ENCODE measurements at places on chromosomes 4 and X.

DNA sequence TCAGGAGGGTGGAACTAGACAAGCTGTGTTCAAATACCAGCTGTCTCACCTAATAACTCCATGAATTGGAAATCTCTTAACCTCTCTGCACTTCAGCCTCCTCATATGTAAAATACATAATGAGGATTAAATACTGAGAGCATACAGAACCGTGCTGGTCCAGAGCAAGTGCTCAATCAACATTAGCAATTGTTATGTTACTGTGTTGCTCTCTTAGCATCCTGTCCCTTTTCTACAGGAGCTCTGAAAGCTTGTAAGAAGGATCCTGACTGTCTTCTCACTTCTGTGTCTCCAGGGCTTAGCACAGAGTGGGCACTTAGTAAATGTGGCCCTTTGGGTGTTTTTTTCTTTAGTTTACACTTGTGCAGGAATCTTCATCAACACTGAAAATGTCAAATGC is 1456.1 kb upstream of the IGFBP7 start:
- no peaks in the 10 kb centered on the region for H3K27me3 ChIP-seq
- no peak overlapping the region for H3K4me3 ChIP-seq

DNA sequence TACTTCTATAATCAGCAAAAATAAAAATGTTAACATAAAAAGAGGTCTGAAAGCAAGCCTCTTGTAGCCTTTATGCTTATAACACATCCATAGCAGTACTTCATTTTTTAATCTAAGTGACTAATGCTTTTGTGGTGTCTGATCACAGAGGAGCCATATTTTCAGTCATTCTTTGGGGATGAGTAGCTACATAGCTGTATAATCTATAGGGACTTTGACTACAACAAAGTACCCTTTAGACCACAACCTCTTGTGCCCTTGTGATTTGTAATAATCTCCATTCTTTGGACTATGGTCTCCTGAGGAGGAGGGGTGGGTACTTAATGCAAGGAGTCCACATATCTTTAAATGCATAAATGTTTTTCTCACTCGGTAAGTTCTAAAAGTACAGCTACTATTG is 9.6 kb downstream of the DRP2 start:
- H3K36me3 ChIP-seq = peaks cover 4% of the 10 kb centered on the region
- no peaks in the 10 kb centered on the region for H3K27me3 ChIP-seq
- DNase-seq = no peak
- H3K4me3 ChIP-seq = no peak overlapping the region
- no peaks in the 10 kb centered on the region for H3K4me1 ChIP-seq
- no peak overlapping the region for H3K27ac ChIP-seq

GRCh38 chr4:164753873-164754488 is at the start of gene SMIM31:
TSS of gene SMIM31 (plus strand) at chr4:164754131. CDS start at chr4:164770444, 16,313 bp downstream.
- H3K4me3 ChIP-seq = no peak within 1 kb of the TSS
- peaks cover 2% of the 10 kb centered on the region for H3K4me1 ChIP-seq
- H3K27me3 ChIP-seq = peaks cover 22% of the 10 kb centered on the region
- H3K27ac ChIP-seq = no peak within 1 kb of the TSS
- no peaks in the 10 kb centered on the region for H3K36me3 ChIP-seq

DNA sequence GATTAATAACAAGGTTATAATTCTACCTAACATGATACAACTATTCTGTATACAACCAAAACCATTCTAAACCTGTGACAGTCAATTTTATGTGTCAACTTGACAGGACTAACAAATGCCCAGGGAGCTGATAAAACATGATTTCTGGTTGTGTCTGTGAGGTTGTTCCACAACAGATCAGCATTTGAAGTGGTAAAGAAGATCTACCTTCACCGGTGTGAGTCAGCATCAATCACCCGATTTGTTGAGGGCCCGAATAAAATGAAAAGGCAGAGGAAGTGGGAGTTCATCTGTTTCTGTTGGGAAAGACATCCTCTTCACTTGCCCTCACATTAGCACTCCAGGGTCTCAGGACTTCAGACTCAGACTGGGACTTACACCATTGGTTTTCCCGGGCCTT is 187.9 kb downstream of the MAB21L2 start:
- no peak for DNase-seq
- peaks cover 11% of the 10 kb centered on the region for H3K4me1 ChIP-seq
- no peaks in the 10 kb centered on the region for H3K27me3 ChIP-seq
- no peak overlapping the region for H3K4me3 ChIP-seq
- H3K36me3 ChIP-seq = peaks cover 4% of the 10 kb centered on the region
- H3K27ac ChIP-seq = no peak overlapping the region

- H3K27me3 ChIP-seq = no peaks in the 10 kb centered on the region
- no peak for DNase-seq
- no peaks in the 10 kb centered on the region for H3K36me3 ChIP-seq
- H3K27ac ChIP-seq = no peak overlapping the region
- no peaks in the 10 kb centered on the region for H3K4me1 ChIP-seq
- H3K4me3 ChIP-seq = no peak overlapping the region
Observed at GRCh38 chrX:130746709-130747342, 156.2 kb downstream of the ENOX2 start.

- no peak for DNase-seq
- H3K4me3 ChIP-seq = no peak overlapping the region
- no peaks in the 10 kb centered on the region for H3K27me3 ChIP-seq
- H3K36me3 ChIP-seq = no peaks in the 10 kb centered on the region
- H3K27ac ChIP-seq = no peak overlapping the region
Observed at GRCh38 chrX:100274916-100275315, 135.2 kb downstream of the PCDH19 start.

DNA sequence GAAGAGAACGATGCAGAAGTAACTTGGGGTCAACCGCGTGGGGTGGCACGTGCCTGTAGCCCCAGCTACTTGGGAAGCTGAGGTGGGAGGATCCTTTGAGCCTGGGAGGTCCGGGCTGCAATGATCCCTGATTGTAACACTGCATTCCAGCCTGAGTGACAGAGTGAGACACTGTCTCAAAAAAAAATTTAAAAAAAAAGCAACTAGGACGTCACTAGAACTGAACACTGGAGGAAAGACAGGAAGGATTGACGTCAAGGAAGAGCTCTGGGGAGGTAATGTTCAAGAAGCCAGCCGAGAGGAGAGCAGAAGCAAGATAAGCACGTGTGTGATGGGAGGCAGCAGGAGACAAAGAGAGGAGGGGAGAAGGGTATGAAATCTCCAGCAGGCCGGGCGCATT is 28.7 kb downstream of the S100G start:
- no peaks in the 10 kb centered on the region for H3K4me1 ChIP-seq
- H3K27ac ChIP-seq = no peak overlapping the region
- DNase-seq = no peak
- H3K4me3 ChIP-seq = no peak overlapping the region
